Stimulated activated CD8-positive, alpha-beta memory T cell treated with anti-CD3 and anti-CD28 coated beads, Interleukin-12 subunit alpha, Interleukin-12 subunit beta, amount 100 ng/mL, for 1 hour (primary cell): ENCODE measurements at places on chromosomes 2 and 18.

GRCh38 chr18:77167251-77167650, 34.7 kb upstream of the MBP start:
- no peak for DNase-seq

DNA sequence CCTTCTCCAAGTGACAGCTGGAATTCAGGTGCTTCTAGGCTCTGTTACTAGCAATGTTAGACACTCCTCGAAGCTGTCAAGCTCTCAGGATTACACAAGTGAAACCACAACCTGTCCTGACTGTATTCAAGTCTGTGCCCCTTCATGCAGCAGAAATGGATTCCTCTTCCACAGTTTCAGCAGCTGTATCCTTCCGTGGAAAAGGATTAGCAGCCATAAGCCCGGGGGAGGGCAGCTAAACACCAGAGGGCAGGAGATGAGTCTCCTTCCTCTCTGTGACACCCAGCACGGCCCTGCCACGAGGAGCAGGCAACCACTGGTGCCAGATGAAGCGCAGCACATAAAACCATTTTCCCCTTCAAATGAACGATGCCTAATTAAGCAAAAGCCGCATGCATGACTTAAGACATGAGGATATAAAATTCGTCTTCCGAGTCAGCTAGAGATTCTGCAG, 1.2 kb downstream of the ST3GAL5 start:
- DNase-seq: peak; percentile 38

DNA sequence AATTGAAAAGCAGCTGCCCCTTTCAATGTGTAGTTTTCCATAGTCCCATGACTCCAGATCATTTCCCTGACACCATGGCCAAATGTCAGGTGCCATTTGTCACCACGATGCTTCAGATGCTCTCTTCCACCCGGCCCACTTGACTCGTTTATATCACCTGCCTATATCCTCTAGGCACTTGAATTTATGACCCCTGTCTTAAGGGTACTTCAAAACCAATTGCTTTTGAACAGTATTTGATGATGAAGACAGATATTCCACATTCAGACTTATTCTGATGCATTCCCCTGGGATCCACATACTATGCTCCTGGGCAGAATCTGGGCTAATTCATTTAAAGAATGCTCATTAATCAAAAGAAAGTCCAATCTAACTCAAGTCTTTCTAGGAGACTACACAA, 16.9 kb upstream of the RHBDD1 start:
- DNase-seq: no peak

DNA sequence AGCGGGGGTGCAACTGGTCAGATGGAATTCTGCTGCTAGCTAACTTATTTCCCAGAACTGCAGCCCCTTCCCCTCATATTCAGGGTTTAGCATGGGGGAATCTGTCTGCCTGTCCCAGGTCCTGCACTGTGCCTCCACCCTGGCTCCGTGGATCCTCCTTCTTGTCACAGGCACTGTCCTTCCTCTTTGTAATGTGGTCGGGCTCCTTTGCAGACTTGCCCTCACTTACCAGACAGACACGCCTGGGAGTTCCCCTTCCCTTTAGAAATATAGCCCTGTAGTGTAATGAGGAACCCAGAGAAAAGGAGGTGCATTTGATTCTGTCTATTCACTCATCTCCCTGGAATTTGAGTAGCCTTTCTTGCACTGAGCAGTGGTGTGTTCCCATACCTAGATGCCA, 108.7 kb downstream of the TRIM43 start:
- no peak for DNase-seq

- no peak for DNase-seq
These were observed 885 bp upstream of the DSEL start for GRCh38 chr18:67517444-67517765.

DNA sequence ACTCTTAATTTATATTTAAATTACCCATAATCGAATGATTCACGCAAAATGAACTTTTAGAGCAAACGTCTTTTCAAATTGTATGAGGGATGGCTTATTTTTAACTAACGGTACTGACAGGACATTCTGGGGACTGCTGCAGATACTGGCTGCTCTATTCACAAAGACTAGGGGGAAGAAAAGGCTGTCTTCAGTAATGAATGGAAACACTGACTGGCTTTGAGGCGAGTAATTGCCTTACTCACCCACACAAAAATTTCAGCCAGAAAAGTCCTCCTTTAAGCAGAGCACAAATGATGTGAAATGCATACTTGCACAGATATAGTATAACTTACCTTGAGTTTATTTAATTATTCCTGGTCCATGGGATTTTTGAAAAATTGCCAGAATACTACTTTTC, 852.6 kb downstream of the DPP10 start:
- no peak for DNase-seq

GRCh38 chr18:12837747-12838146, 46.3 kb downstream of the PTPN2 start:
- no peak for DNase-seq

DNA sequence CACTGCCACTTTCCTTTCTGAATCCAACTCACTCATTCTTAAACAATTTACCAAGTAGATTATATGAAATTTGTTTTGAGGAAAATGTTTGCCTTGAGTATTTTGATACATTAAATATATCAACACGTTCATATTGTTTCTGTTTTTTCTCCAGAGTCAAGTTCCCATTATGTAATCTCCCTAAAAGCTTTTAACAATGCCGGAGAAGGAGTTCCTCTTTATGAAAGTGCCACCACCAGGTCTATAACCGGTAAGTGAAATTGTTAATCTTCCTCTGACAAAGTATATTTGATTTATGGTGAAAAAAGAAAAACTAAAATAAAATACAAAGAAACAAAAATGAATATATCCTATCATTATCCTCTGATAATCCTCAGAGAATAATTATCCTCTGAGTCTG, 838.6 kb downstream of the MBD2 start:
- no peak for DNase-seq

DNA sequence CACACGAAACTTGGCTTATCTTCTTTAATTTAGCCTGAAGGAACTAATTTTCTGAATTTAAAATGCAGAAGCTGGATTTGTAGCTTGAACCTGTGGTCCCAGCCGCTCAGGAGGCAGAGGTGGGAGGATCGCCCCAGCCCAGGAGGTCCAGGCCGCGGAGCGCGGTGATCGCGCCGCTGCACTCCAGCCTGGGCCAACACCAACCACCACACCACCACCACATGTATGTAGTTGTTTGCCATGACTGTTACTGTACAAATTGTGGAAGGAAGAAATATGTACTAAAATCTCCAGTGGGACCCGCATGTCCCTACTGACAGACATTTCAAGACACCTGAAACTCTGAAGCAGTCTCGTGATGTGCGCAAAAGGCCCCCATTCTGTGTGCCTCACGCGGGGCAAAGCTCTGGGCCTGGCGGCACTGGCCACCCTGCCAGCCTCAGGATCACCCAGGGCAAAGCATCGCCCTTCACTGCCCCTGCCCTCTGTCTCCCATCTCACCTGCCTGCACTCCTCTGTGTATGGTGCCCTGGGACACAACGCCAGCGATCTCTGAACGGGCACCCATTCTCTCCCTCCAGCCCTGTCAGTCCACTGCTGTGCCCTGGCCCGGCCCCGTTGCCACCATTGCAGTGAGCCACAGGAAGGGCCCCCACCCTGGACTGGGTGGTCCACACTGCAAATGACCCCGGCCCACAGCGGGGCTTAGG, 10.1 kb upstream of the ADI1 start:
- DNase-seq: no peak

DNA sequence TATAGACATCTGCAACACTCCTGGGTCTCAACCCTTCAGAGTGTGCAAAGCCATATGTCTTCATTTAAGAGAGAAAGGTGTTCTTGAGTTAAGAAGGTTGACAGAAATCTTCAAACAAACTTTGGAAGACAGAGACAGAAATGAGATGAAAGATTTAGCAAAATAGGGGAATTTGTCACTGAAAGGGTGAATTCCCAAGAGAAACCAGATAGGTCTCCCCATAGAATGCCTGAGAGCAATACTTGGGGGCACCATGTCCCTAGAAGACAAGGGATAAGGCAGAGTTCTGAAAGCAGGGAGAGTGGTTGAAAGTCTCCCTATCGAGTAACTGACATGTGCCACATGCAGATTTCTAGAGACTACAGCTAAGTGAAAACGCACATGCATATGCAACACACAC, 50.0 kb downstream of the AP1S3 start:
- DNase-seq: no peak

DNA sequence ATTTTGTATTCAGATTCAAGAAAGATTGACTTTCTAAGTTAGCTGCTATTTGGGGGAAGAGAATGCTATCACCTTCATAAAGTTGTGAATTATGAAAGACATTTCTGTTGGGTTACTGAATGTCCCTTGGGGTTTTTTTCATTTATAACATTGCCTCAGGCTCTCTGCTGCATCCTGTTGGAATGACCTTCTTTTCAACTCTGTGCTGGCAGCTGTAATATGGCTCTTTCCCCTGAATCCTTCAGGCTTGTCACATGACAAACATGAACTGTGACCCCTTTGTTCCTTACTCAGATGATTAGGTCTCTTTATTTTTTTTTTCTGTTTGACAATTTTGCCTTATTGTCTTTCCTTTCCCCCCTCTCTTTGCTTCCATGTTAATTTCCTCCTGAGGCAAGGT, 159.8 kb downstream of the TAF4B start:
- no peak for DNase-seq

DNA sequence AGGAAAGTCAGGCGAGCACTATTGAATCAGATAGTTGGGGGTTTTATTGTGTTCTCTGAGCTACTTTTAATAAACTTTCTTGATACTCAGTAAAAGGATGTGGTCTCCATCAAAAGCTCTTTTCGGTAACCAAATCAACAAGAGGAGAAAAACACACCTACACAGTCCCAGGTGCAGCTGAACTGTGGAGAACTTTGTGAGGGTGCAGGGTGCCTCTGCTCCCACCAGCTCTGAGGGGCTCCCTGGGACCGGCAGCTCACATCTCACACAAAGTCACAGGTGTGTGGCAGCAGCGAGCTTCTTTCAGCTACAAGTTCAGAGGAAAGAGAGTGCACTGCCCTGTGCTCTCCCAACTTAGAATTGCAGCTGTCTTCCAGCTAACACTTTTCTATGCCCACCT, 650.4 kb downstream of the RNF144A start:
- peak; percentile 19 for DNase-seq
